ENCODE measurements at places on chromosomes 5 and 9. TPM values are rescaled to one million over a fixed set of nuclear protein-coding genes. Genes with fewer than 3 reads are reported as not detected.
A peak's percentile ranks its signal among the peaks of the same experiment; 100 is the strongest.

Gene BSPRY
- total RNA-seq: 0.36 TPM

GRCh38 chr9:127746959-127747569 is 12.0 kb upstream of the TOR2A start:
- DNase-seq: peak; percentile 27

Gene MAMDC4
- total RNA-seq: 6.3 TPM

DNA sequence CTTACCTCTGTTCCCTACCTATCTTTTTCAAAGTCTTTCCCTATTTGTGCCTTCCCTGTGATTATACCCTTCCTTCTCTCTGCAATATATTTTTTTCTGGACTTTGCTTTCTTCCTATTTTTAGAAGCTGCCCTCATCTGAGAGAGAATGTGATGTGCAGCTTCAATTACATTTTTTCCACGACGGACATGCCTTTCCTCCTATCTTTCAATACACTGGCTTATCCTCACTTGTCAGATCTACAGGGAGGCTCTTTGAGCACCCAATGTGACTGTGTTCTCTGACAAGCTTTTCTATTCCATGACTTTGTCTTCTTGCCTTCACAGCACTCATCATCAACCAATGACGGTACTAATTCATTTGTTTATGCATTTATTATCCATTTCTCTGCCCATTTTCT is 227.9 kb upstream of the CLINT1 start:
- DNase-seq: no peak

GRCh38 chr5:10565785-10566542 is 2.1 kb downstream of the ANKRD33B start:
- DNase-seq: no peak

Measured in naive thymus-derived CD8-positive, alpha-beta T cell (primary cell).